ENCODE measurements at places on chromosomes 7 and 10.

- peak; percentile 79 for DNase-seq
Observed at GRCh38 chr7:867406-868188, 8.8 kb upstream of the GET4 start.

DNA sequence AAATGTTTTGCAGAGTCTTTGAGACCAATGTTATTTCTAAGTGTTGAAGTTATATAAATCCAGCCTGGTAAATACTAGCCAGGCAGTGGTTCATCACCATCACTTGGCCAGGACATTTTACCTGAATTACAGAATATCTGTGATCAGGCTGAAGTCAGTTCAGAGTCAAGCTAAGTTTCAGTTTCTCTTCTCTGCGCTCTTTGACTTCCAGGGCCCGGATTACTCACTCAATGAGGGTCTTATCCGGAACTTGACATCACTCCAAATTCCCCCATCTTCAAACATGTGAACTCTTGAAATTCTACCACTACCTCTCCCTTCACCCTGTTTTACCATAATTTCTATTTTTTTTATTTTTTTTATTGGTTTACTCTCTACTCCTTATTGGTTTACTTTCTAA, 36.6 kb upstream of the CCAR1 start:
- no peak for DNase-seq

DNA sequence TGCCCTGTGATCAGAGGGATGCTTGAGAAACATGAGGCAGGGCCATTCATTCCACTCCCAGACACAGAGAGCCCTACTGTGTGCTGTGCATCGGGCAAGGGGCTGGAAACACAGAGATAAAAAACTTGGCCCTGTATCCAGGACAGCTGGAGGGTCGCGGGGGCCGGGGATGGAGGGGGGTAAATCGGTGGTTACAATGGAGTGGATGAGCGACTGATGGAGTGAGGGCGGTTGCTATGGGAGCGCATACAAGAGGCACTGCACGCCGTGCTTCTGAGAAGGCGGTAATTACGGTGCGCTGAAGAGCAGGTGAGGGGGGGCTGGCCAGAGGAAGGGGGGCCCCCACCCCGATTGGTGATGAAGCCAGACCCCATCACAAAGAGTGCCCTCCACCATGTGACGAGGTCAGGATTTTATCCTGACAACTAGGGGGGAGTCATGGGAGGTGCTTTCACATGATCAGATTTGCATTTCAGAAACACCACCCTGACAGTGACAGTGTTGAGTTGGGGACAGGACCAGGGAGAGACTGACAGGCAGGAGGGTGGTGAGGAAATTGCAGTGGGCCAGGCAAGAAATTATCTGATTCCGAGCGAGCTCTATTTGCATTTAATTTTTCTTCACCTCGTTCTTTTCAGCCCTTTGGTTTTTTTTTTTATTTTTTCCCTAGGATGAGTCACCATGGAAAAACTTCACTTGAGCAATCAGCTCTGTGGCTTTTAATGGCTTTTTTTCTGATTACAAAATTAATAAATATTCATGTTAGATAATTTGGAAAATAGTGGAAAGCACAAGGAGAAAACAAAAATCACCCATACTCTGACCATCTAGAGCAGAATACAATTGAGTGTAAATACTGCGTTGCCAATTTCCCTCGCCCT, 7.8 kb downstream of the CPA5 start:
- peak; percentile 86 for DNase-seq

GRCh38 chr7:117951285-117951684, 78.0 kb upstream of the CTTNBP2 start:
- DNase-seq = no peak

DNA sequence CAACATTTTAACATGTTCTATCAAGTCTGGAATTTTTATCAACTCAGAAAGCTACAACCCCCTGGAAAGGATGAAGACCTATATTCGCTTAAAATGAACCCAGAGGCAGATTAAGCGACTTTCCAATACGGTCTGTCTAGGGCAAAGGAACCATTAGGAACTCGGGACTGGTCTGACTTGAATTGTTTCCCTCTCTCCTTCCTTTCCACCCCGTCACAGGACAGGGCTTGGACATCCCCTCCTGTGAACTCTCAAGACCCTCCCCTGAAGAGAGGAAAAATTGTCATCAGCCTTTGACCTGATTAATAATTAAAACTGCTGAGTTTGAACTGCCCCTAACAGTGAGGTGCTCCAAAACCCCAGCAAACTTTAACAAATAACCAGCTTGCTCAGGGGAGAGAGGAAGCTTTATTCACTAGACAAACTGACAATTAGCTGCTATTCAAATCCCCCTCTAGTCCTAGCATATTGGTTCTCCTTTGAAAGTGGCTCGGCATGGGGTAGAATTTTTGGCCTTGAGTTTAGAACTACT, 22.6 kb upstream of the SLF2 start:
- peak; percentile 32 for DNase-seq

DNA sequence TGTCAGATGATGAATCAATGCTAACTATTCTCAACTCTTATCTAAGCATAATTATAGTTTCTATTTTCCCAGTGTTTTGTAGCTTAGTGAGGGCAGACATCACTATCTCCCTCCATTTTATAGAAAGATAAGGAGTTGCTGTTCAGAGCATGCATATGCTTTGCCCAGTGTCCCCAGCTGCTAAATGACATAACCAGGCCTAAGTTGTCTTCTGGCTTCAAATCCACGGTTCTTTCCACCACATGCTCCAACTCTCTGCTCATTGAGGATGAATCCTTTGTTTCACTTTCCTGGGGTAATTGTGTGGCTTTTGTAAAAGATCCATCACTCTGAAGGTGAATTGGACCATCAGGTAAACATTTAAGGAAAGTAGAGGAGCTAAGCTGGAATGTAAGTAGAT, 134.0 kb downstream of the SNX10 start:
- no peak for DNase-seq

GRCh38 chr7:127290801-127291361, 38.1 kb upstream of the GRM8 start:
- no peak for DNase-seq

DNA sequence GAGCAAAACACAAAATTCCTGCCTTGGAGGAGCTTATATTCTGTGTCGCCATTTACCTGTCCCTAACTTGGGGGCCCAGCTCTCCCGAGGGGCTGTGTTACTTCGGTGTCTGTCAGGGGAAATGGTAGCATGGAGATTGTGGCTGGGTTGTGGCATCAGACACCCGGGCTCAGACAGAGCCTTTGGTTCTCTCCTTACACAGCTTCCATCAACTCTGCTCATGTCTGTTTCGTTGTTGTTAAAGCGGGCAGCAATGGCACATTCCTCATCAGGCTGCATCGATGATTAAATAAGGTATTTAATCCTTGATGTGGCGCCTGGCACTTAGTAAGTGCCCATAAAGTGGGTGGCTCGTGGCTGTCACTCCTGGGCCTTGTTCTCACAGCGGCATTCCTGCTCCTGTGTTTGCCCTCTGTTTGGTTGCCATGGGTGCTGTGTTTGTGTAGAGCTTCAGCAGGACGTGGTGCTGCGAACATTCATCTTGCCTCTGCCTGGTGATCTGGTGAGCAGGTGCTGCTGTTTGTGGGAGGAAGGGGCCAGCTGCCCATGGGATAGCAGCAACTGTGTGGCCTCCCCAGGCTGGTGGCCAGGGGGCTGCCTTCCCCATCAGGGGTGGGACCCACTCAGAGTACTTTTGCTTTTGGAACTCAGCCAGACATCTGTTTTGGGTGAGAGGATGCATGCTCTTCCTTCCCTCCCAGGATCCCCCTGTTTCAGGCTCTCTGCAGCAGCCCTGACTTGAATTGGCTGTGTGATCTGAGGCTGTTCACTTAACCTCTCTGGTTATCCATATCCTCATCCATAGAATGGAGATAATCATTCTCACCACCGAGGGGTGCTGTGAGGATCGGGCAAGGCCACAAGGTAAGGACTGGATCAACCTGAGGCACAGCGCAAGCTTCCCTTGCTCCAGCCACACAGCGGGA, 207.2 kb upstream of the SVIL start:
- peak; percentile 44 for DNase-seq

DNA sequence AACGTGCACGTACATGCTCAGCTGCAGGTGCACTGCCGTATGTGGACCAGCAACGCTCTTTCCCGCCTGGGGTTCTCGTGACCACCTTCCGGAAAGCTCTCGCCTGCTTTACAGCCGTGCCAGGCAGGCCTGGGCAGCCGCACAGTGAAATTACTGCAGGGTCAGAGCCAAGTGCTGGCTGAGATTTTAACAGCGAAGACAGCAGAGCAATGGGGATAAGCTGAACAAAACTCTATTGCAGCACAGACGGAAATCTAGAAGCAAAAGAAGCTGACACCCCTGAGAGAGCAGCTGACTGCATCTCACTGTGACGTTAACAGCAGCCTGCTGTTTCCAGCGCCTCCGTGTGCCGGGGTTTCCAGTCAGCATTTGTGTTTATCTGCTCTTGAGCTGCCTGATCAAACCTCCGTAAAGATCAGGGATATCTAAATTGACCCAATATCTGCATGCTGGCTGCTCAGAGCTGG, 179.0 kb downstream of the DIP2C start:
- DNase-seq = no peak

DNA sequence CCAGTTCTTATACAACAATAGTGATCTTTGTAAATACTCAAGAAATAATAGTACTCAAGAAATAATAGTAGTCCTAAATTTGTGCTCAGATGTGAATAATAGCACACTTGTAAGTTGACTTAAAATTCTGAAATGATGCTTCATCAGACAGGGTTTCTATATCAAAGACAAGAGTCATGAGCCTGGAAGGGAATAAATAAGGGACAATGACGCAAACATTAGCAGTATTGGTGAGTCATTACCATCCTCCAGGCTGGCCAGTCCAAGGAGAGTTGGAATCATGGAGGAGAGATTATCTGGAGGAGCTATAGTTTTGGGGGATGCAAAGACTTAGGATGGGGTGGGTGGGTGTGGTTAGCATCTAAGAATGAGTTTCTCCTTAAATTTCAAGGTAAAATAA, 6.1 kb upstream of the SH3PXD2A start:
- DNase-seq = no peak

DNA sequence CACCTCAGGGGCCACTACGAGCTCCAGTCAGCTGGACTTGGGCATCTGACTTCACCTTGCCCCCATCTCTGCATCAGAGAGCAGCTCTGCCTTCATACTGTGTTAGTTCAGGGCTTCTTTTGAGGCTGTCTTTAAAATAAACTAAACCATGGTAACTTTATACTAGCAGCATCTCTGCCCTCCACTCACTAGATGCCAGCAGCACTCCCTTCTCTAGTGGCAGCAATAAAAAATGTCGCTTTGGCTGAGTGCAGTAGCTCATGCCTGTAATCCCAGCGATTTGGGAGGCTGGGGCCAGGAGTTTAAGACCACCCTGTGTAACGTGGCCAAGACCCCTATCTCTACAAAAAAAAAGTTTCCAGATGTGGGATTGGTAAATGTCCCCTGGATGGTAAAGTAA, 584.4 kb downstream of the INHBA start:
- DNase-seq = no peak

DNA sequence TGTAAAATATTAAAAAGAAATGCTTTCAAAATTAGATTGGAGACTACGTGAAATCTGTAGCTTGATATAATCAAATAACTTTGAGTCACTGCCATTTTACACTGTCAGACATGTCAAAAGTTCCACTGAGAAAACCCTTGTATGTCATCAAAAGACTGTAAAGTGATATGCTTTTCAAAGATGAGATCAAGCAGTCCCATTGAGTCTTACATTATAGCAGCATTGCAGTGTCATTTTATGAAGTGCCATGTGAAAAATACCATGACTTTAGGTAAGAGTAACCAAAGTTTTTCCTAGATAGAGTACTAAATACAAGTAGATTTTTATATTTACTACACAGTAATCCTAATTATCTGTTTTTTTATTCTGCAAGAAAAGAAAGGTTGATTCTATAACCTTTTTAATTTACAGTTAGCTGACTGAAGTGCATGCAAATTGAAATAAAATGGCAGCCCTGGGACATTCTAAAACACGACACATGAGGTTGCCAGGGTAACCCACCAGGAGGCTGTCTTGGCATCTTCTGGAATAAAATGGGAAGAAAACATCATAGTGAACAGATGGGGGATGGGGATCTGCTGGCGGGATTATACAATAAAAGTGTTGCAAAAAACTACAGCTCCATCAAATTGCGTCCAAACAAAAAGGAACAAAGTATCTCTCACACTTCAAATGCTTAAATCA, 91.3 kb upstream of the TMEM106B start:
- no peak for DNase-seq

- no peak for DNase-seq
Observed at GRCh38 chr7:50332241-50333165, 28.0 kb downstream of the IKZF1 start.

- DNase-seq = no peak
Observed at GRCh38 chr7:159310457-159311171, 165.9 kb upstream of the VIPR2 start.
